ENCODE measurements at places on chromosomes 16 and 17. TPM values are rescaled to one million over a fixed set of nuclear protein-coding genes. Genes with fewer than 3 reads are reported as not detected.

DNA sequence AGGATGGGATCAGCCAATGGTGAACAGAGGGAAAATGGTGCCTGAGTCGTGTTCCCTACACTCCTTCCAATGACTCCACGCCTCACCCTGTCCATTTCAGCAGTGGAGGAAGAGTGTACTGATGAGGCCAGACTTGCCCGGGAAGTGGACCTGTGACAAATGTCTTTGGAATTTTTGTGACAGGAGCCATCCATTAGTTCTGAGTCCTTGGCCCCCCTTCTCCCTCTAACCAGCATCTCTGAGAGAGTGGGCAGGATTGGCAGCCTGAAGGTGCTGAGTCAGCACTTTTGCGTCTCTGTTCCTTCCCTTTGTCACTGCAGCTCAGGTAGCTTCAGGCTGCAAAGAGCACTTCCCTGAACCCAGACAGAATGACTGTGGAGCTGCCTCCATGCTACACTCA lies 30.8 kb downstream of the BEAN1 start:
- no peak overlapping the region for H3K4me3 ChIP-seq
- H3K36me3 ChIP-seq = no peaks in the 10 kb centered on the region
- no peak overlapping the region for H3K27ac ChIP-seq
- H3K4me1 ChIP-seq = no peaks in the 10 kb centered on the region
- no peak for DNase-seq

- H3K4me1 ChIP-seq = peaks cover 76% of the 10 kb centered on the region
- no peak overlapping the region for H3K4me3 ChIP-seq
- peaks cover 99% of the 10 kb centered on the region for H3K27me3 ChIP-seq
- H3K36me3 ChIP-seq = no peaks in the 10 kb centered on the region
These were observed 3.1 kb upstream of the LHX1 start for GRCh38 chr17:36934144-36934691.

DNA sequence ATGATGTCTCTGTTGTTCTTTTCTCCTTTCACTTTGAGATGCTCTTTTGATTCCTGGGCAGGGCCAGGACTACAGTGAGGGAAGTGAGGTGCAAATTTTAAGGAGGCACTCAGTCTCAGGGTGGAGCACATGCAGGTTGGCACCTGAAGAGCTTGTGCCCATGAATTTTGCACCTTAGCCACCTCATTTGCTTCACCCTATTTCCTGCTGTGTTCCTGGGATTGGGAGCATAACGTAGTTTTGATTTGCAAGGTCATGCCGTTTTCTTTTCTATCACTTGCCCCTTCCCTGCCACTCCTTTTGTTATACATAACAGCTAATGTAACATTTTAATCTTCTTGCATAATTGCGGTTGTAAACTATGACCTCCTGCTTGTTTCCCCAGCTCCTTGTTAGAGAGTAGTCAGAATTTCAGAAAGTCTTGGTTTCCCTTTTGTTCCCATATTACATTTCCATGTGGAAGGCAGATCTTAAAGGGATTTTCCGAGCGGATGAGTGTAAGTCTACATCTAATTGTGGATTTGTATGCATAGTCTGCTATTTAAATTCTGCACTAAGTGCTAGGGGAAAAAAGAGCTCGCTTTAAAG lies 9.8 kb downstream of the PMFBP1 start:
- H3K27me3 ChIP-seq = no peaks in the 10 kb centered on the region
- H3K27ac ChIP-seq = no peak overlapping the region
- DNase-seq = no peak
- no peak overlapping the region for H3K4me3 ChIP-seq
- no peaks in the 10 kb centered on the region for H3K4me1 ChIP-seq

GRCh38 chr16:78939597-78939996 lies 660.9 kb downstream of the MAF start:
- DNase-seq = no peak
- no peaks in the 10 kb centered on the region for H3K4me1 ChIP-seq
- H3K36me3 ChIP-seq = no peaks in the 10 kb centered on the region
- H3K27ac ChIP-seq = no peak overlapping the region
- H3K27me3 ChIP-seq = no peaks in the 10 kb centered on the region

Gene FAM117A
- 23.2 TPM for total RNA-seq

Gene AOC3
- total RNA-seq = 1.0 TPM

GRCh38 chr16:1542166-1542500 lies 8.7 kb downstream of the TMEM204 start:
- no peaks in the 10 kb centered on the region for H3K27me3 ChIP-seq
- peaks cover 99% of the 10 kb centered on the region for H3K4me1 ChIP-seq
- H3K4me3 ChIP-seq = no peak overlapping the region
- no peak overlapping the region for H3K27ac ChIP-seq
- DNase-seq = no peak

GRCh38 chr16:69064124-69064763 lies 41.2 kb upstream of the HAS3 start:
- H3K4me1 ChIP-seq = no peaks in the 10 kb centered on the region
- no peak overlapping the region for H3K27ac ChIP-seq
- H3K4me3 ChIP-seq = no peak overlapping the region
- peaks cover 4% of the 10 kb centered on the region for H3K36me3 ChIP-seq
- DNase-seq = no peak
- H3K27me3 ChIP-seq = no peaks in the 10 kb centered on the region

GRCh38 chr17:82878527-82878926 lies 38.7 kb upstream of the ZNF750 start:
- peaks cover 10% of the 10 kb centered on the region for H3K36me3 ChIP-seq
- H3K27me3 ChIP-seq = no peaks in the 10 kb centered on the region
- no peak overlapping the region for H3K4me3 ChIP-seq
- H3K4me1 ChIP-seq = peaks cover 54% of the 10 kb centered on the region

DNA sequence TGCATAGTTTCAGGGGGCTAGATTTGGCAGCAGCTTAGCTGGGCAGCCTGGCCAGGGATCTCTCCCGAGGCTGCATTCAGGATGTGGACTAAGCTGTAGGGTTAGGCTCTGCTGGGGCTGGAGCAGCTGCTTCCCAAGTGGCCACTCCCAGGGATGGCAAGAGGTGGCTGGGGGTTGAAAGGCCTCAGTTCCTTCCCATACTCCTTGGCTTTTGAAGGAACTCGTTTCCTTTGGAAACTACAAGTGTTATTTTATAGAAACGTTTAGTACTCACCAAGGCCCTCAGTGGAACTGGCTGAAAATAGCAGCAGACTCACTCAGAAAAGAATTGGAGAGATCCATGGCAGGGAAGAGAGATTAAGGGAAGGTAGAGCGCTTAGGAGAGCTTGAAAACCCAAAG lies 76.4 kb downstream of the WWP2 start:
- H3K4me3 ChIP-seq = no peak overlapping the region
- H3K27me3 ChIP-seq = no peaks in the 10 kb centered on the region
- no peak for DNase-seq
- H3K27ac ChIP-seq = no peak overlapping the region
- H3K36me3 ChIP-seq = peaks cover 50% of the 10 kb centered on the region
- no peaks in the 10 kb centered on the region for H3K4me1 ChIP-seq

DNA sequence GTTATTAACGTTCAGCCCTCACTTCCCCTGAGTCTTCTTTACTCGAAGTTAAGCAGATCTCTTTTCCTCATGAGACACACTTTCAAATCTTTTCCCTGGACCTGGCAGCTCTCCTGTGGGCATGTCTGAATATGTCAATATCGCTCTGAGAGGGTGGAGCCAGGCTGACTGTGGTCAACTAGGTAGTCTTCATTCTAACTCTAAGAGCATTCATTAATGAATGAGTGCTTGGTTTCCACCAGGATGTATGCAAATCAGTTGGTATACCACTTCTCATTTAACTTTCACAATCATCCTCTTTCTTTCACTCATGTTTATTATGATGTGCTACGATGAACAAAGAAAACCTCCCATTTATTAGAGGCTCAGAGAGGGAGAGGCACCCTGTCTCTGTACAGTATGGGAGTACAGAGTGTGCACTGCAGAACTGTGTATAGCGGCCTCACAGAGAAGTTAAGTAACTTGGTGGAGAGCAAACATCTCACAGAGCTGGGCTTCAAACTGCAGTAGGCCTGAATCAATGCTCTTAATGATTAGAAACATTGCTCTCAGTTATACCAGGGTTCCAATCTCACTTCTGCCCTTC lies 39.9 kb downstream of the OTOA start:
- H3K27me3 ChIP-seq = no peaks in the 10 kb centered on the region
- no peak for DNase-seq
- H3K27ac ChIP-seq = no peak overlapping the region
- no peaks in the 10 kb centered on the region for H3K36me3 ChIP-seq
- peaks cover 3% of the 10 kb centered on the region for H3K4me1 ChIP-seq

GRCh38 chr16:81586417-81586816 lies 141.8 kb downstream of the CMIP start:
- no peaks in the 10 kb centered on the region for H3K4me1 ChIP-seq
- no peak overlapping the region for H3K27ac ChIP-seq
- no peak overlapping the region for H3K4me3 ChIP-seq

DNA sequence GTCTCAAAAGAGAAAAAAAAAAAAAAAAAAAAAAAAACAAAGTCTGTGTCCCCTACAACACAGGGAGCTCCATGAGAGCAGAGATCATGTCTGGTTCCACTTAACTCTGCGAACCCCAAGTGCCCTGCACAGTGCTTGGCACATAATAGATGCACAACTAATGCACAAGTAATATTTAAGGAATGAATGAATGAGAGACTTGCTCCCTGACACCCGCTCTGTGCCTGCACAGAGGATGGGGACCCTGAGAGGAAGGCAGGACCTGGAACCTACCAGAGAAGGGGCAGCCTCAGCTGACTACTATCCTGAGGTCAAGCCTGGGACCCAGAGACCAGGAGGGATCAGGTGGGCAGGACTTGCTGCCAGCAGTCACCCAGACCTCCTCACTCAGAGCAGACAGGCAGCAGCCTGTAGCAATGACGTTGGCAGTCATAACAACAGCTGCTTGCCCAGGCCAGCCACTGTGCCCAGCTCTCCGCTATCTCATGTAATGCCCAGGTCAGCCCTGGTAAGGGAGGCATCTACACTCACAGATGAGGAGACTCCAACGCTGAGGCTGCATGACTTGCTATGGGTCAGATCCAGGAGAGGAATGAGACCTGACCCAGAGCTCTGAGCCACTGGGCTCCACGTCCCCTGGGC lies 2.9 kb downstream of the MYO15A start:
- peaks cover 9% of the 10 kb centered on the region for H3K36me3 ChIP-seq
- DNase-seq = no peak
- no peak overlapping the region for H3K27ac ChIP-seq

DNA sequence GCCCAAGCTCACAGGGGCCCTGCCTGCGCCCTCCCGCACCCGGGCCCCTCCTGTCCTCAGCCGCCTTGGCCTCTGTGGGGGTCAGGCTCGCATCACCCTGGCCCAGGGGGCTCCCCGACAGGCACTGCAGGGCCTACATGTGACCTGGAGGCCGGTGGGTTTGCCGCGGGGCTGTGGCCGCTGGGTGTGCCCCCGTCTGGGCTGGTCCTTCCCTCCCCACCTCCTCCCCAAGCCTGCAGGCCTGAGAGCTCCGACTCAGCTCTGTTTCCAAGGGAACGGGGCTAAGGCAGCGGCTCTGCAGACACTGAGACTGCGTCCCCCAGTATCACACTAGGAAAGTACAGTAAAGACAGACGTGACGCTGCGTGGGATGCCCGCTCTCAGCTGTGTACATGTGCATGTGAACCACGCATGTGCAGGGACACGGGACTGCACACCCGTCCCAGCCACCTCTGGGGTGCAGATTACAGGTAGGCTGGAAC lies 16.5 kb upstream of the WDR45B start:
- H3K4me3 ChIP-seq = no peak overlapping the region
- no peak for DNase-seq
- H3K36me3 ChIP-seq = no peaks in the 10 kb centered on the region
- H3K27me3 ChIP-seq = no peaks in the 10 kb centered on the region
- no peak overlapping the region for H3K27ac ChIP-seq
- peaks cover 5% of the 10 kb centered on the region for H3K4me1 ChIP-seq

- no peak for DNase-seq
- peaks cover 26% of the 10 kb centered on the region for H3K4me1 ChIP-seq
- H3K4me3 ChIP-seq = no peak overlapping the region
- H3K36me3 ChIP-seq = no peaks in the 10 kb centered on the region
- H3K27ac ChIP-seq = no peak overlapping the region
- H3K27me3 ChIP-seq = peaks cover 33% of the 10 kb centered on the region
These were observed 7.2 kb downstream of the PMP22 start for GRCh38 chr17:15257796-15258512.

Measured in CD4-positive, alpha-beta T cell (primary cell).